ENCODE measurements at places on chromosomes 5 and 9.

GRCh38 chr5:66629446-66629845 is 33.3 kb downstream of the MAST4 start:
- DNase-seq: no peak

DNA sequence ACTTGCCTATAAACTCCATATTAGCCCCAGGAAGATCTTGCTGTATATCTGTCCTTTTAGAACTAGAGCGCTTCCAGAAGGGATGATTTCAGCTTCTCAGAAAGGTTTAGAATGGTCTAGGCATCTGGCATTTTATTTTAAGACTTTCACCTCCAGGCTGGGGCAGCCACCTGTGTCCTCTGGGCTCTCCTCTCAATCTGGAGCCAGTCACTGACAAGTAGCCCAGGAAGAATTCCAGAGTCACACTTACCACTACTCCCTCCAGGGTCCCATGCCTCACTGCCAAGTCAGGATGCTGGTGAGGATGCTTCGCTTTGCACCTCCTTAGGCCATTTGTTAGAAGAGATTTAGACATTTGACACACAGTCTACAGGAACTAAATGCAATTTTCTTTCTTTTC is 20.8 kb downstream of the B4GALT1 start:
- no peak for DNase-seq

DNA sequence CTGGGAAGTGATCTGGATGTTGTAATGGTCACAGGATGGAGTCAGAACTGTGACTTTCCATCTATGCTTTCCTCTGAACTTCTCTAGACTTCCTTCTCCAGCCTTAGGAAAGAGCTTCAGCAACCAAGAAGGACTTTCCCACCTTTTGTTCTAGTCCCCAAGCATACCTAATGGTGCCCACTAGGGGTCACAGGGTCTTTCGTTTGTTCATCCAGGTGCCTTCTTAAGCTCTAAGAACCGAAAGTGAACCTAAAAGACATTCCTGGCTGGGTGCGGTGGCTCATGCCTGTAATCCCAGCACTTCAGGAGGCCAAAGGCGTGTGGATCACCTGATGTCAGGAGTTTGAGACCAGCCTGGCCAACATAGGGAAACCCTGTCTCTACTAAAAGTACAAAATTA is 1.8 kb upstream of the WNT8A start:
- DNase-seq: no peak

DNA sequence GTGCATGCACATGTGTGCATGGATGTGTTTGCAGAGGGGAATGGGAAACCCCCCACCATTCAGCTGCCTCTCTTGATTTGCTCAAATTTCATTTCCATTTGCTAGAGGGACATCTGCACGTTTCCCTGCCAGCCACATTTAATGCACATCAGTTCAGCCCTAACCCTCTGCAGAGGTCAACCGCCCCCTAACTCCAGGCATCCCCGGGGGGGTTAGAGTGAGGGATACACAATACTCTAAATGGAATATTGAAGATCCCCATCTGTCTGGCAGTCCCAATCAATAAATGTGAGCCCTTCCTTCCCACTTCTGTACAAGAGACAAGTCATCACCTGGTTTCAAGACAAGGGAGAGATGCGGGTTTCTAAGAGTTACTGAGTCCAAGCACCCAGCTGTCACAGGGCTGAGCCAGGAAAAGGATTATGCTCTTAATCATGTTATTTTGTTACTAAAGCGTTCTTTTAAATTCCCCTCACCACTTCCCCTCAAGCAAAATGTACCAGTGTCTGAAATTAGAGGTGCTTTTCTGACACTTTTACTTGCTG is 134.1 kb downstream of the SEMA6A start:
- no peak for DNase-seq

GRCh38 chr9:125758986-125759763 is 12.0 kb downstream of the PBX3 start:
- DNase-seq: no peak

DNA sequence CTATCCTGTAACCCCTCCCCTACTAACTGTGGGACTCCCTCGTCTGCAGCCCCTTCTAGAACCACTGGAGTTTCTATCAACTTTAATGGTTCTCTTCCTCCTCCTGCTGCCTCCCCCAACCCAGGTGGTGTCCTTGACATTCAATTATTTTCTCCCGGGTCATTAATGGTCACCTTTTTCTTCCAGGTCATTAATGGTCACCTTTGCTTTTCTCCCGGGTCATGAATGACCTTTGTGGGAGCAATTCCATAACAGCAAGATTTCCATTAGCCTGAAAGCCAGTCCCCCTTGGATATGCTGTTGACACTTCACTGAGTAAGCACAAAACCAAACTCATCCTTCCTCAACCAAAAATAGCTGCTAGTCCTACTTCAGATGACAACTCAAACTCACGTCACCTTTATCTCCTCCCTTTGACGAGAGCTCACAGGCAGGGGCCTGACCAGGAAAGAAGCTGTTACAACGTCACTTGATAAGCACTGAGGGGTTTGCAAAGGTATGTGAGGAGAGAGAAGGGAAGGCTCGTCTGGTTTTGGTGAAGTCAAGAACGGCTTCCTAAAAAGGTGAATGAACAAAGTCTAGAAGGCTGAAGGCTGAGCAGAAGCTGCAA is 10.9 kb downstream of the CCDC127 start:
- DNase-seq: no peak

- no peak for DNase-seq
Observed at GRCh38 chr9:130391866-130392265, 52.9 kb upstream of the ASS1 start.

DNA sequence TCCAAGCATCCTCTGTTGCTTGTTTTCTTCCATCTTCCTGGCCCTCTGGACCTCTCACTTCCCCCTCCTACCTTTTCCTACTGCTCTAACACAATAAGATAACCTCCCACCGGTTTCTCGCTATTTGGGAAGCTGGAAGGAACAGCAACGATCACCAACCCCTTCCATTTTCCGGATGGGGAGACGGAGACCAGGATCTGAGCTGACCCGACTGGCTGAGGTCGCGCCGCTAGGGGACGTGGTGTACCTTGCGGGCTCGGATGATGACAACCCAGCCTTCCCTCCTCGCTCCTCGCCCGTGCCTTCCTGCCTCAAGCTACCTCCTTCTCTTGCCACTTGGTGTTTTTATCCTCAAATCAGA is 1.9 kb downstream of the LPAR1 start:
- no peak for DNase-seq

DNA sequence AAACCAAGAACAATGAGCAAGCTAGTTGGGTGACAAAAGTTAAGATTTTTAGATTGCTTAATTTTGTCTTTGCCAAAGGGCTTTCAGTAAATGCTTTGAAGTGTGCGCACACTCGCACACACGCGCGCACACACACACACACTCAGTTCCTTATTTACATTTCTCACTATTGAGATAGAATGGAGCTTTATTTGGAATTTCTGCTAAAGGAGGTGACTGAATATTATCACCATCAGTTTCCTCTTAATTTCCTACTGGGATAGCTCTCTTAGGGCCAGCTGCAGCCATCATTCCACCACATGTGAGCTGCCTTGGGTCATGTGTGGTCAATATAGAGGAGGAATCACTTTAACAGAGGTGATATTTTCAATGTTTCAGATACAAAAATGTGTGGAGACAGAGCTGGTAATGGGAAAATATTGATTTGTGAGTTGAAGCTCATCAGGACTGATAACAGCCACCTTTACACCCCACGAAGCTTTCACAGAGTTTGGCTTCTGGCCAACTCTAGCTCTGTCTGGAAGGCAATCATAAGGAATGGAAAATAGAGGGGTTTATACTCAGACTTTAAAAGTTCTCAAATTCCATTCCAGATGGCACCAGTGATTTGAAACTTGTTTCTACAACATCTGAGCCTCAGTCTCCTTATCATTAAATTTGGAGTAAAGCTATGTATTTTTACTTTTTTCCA is 99.9 kb downstream of the MACIR start:
- DNase-seq: no peak

DNA sequence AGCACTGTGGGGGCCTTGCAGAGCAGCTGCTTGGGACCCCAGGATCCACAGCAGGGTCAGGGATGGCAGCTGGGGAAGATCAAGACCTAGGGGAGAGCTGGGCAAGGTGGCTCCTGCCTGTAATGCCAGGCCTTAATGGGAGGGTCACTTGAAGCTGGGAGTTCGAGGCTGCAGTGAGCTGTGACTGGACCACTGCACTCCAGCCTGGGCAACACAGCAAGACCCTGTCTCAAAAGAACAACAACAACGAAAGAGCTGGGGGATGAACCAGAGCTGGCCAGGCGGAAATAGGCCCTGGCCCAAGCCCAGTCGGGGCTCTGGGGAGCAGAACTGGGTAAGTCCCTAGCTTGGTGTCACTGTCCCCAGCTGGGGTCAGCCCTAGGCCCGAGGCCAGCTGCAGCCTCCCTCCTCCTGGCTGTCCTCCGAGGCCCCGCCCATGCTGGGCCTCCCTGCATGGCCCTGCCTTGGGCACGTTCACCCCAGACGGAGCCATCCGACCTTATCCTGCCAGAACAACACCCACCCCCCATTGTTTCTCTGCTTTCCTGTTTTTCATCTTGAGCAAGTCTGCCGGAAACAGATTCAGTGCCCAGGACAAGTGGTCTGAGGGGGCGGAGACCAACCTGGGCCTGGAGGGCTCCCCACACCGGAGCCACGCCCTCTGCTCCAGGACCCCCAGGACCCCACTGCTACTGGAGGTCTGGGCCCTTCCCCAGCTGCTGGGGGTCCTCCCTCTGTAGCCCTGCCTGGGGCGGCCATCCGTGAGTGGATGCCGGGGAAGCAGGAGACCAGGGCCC is 1.9 kb downstream of the DIPK1B start:
- no peak for DNase-seq

DNA sequence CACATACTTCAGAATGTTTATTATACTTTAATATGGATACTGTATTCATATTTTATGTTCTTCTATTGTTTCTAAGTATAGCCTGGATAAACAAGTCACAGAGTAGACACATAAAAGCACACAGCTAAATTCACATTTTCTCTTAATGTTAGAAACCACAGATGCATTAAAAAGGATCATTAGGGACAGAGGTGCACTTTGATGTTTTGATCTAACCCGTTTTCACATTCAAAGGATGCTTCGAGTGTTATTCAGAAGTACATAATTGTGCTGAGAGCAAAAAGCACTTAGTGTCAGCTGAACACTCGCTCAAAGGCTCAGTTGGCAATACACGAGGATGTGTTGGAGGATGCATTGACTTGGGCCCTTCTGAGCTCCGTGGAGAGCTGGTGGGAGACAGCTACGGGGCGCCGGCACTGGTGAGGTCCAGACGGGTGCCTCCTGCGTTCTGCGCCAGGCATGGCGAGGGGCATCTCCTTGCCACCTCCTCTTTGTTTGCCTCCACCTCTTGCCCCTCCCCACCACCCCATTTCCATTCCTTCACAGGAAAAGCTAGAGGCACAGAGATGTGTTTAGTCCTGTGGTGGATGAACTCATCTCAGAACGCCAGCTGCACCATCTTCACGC is 35.5 kb downstream of the MED10 start:
- DNase-seq: no peak

GRCh38 chr5:168776070-168776469 is 196.9 kb upstream of the PANK3 start:
- DNase-seq: no peak

GRCh38 chr9:32404856-32405255 is 20.4 kb downstream of the ACO1 start:
- no peak for DNase-seq

GRCh38 chr9:24900179-24900578 is 354.5 kb upstream of the IZUMO3 start:
- no peak for DNase-seq

GRCh38 chr9:16039218-16039987 is 486.6 kb downstream of the CCDC171 start:
- DNase-seq: no peak

DNA sequence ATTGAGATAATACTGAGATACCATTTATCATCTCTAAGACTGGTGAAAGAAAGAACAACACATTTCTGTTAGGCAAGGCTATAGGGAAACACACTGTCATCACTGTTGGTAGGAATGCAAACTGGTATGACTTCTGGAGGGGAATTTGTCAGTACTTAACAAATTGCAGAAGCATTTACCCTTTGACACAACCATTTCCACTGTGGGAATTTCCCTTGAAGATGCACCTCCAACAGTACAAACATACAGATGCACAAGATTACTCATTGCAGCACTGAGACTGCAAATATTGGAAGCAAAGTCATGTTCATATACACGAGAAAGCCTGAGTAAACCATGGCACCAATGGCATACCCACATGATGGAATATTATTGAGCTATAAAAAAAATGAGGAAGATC is 17.6 kb downstream of the GM2A start:
- no peak for DNase-seq

GRCh38 chr9:132984202-132985070 is 5.9 kb downstream of the GFI1B start:
- DNase-seq: no peak

DNA sequence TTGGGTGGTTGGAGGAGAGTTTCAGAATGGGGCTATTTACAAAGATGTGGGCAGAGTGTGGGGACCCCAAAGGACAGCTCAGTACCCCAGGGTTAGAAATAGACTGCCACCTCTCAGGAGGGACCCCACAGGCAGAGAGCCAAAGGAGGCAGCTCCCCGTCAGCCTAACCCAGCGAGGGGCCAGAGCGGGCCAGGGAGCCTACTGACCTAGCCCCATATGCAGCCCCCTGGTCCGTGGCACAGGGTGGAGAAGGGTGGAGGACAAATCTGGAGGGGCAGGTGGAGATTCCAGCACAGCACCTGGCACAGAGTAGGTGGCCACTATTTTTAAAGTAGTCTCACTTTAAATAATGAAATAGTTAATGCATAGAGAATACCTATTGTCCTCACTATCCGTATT is 67.2 kb upstream of the ANGPTL2 start:
- no peak for DNase-seq

DNA sequence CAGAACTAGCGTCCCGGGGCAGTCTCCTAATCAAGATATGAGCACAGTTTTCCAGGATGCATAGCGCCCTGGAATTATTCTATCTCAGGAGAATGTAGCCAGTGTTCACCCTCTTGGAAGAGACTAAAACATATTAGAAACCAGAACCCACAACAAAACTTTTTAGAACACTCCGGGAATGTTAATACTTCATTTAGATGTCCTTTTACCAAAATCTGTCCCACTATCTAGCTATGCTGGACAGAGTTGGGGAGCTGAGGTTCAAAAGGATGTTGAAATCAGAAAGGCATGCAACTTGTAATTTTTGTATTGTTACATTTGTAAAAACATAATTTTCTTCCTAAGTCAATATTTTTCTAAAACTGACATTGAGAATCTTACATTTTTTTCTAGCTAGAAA is 386.5 kb upstream of the RFX3 start:
- DNase-seq: no peak

- no peak for DNase-seq
Observed at GRCh38 chr9:34380511-34381315, 4.0 kb upstream of the MYORG start.

- no peak for DNase-seq
Observed at GRCh38 chr9:138037140-138037539, 159.6 kb downstream of the CACNA1B start.

Data from vagina (tissue), 2 donors.